ENCODE measurements at places on chromosomes 12 and 14.

DNA sequence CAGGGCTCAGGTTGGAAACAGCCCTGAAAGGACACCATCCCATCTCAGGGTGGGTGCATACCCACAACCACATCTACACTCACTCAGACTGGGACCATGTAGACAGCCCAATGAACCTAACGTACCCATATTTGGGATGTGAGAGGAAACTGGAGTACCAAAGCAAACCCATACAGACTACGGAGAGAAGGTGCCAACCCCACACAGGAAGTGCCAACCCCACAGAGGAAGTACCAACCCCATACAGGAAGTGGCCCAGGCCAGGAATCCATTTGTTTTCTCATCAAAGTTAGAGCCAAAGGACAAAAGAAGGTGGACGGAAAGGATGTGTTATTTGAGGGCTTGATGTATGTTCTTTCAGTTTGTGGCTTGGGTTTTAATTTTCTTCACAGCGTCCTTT, 19.5 kb upstream of the SPIC start:
- no peak for DNase-seq

- no peak for DNase-seq
Observed at GRCh38 chr14:105085766-105086165, 20.5 kb upstream of the GPR132 start.

DNA sequence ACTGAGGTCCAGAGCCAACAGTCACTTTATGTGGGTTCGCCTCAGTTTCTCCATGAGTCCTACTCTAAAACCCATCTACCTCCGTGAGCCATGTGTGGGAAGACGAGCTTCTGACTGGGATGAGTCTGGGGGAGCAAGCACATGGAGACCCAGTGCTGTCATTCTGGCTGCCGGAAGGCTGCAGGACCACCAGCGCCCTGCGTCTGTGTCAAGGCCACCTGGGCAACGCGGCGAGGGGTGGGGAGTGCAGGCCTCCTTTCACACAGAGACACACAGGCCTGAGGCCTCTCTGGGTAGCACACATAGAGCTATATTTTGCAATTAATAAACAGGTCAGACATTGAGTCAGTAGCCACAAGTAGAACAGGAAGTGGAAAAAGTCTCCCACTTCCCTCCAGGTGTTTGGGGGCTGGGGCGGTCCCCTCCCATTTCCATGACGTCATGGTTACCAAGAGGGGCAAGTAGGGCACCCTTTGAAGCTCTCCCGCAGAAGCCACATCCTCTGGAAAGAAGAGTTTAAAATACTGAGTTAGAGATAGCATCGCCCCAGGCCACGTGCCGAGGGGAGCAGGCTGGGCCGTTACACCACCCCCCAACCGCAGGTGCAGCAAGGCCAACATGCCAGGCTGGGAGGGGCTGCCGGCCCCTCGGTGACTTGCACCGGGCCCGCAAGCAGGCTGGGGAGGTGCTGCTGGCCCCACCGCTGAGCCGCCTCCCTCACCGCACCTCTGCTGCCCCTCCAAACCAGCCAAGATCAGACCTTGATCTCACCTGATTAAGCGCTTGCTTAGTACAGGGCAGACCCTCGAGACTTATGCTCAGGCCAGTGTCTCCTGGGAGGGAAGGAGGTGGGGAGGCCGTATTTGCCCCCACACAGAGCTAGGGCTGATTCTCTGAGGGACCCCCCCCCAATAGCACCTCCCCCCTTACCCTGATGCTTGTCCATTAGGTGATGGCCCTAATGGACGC, 32.7 kb downstream of the DAD1 start:
- DNase-seq = no peak

GRCh38 chr12:102421802-102422583, 58.4 kb downstream of the IGF1 start:
- DNase-seq = no peak

DNA sequence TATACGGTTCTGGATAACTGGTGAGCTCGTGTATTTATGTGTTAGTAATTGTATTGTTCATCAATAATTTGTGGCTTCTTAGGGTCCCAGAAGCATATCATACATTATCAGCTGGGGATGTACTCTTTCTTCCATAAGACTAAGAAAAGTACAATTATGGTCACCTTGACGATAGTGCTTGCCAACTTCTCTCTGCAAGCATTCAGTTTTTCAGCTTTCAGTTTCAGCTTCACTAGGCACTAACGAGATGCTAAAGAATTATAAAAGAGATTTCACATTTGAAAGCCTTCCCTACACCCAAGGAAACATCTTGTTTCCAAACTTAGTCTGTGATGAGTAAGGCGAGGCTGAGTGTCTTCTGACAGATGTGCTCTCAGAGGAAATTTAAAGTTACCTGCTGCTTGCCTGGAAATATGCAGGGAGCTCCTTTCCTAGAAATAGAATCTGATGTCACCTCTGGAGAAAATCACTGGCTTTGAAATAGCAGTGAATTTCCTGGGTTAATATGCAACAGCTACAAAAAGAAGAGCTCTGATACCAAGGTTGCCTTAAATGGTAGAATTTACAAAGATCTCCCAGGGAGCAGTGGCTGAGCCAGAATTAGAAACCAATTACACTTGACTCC, 1419.9 kb upstream of the TMEM132C start:
- DNase-seq = no peak

DNA sequence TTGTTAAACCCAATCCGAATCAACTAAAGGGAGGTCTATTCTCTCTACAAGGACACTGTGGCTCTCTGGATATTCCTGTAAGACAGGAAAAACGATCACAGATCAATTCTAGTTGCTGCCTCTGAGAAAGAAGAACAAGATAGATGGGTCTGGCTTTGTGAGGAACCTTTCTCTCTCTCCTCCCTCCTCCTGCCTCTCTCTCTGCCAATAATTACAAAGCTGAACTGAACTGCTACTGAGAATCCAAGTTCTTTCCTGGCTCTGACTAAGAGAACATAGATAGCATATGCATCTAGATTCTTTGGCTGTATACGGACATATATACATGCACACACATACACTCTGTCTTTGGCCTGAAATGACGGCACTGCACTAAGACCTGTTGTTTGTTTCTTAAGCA, 27.6 kb downstream of the ETV6 start:
- DNase-seq = no peak

GRCh38 chr14:38212111-38212510, 4.4 kb downstream of the SSTR1 start:
- no peak for DNase-seq

DNA sequence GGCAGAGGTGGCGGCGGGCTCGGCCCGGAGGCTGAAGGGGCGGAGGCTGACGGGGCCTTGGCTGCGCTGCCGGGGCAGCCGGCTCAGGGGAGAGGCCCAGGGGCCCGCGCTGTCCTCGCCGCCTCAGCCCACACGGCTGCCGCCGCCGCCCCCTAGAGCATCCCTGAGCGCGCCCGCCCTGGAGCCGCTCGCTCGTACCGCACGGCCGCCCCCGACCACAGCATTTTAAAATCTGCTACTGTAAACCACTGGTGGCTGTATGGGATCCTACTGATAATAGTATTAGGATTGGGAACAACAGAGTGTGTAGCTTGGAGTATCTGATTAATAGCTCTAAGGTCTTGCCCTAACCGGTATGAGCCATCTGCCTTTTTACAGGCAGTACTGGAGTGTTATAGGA, 22.2 kb upstream of the EDDM3A start:
- DNase-seq = no peak

- no peak for DNase-seq
Observed at GRCh38 chr14:87002776-87003175, 990.2 kb downstream of the GALC start.

DNA sequence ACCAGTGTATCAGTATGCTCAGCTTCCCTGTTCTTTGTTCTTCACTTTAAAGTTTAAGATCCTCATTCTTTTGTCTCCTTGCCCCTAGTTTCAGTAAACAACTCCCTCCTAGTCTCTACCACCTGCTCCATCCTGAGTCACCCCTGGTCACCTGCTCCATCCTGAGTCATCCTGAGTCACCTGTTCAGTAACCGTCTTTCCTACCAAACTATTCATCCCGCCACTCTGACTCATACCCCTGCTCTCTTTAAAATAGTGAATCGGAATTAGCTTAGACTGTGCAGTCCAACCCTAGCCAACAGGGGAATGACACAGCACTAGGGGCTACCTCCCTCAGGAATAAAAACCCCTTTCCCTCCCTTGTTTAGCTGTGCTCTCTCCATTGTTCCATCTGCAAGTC, 888.1 kb upstream of the MDGA2 start:
- no peak for DNase-seq

GRCh38 chr12:77923882-77924281, 93.2 kb downstream of the NAV3 start:
- DNase-seq = no peak

DNA sequence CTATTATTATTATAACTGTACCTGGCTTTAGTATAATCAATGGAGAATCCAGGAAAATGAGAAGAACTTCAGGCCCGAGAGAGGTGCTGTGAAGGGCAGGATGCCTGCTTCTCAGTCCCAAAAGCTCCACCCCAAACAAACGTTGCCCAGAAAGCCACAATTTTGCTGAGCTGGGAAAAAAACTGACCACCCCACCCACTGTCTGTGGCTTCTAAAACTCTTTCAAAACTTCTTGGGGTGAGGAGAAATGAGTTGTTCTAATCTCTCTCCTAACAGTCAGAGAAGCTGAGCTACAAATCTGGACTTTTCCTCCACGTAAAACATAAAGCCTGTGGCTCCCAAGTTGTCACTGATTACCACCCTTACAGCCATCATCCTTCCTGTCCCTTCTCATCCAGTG, 13.4 kb downstream of the VDR start:
- DNase-seq = peak; percentile 41

- no peak for DNase-seq
Observed at GRCh38 chr12:69546693-69547438, 38.4 kb upstream of the CCT2 start.

DNA sequence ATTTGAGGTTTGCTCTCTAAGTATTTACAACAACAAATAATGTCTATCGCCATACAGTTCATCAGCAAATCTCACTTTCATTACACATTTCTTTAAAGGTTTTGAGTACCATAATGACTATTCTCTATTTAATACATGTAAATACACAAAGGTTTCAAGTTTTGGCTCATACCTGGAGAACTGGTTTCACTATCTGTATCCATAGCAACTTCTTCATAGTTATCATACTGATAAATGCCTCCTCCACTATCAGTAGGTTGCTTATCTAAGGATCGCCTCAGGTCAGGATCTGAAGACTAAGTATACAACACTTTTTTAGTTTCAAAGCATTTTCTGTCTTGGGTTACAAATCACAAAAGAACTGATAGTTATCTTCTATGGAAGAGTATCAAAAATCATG, 21.4 kb downstream of the ZFC3H1 start:
- no peak for DNase-seq

DNA sequence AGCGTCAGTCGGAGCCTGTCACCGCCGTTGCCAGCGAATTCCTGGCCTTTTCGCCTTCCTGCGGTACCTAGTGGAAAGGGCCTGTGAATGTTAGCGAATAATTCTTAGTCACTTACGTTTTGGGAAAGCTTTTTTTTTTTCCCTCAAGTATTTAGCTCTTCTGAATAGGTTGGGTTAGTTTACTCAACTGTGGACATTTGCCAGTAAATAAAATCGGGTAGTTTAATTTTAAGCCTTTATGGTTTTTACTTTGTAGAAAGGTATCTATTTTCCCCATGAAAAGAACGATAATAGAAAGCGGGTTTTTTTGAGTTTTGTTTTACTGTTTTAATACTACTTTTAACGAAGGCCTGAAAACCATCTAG, 1.7 kb downstream of the YY1 start:
- DNase-seq = no peak

GRCh38 chr14:48849741-48850322, 736.3 kb downstream of the RPS29 start:
- DNase-seq = no peak

GRCh38 chr12:61750604-61751003, 509.6 kb upstream of the USP15 start:
- no peak for DNase-seq

DNA sequence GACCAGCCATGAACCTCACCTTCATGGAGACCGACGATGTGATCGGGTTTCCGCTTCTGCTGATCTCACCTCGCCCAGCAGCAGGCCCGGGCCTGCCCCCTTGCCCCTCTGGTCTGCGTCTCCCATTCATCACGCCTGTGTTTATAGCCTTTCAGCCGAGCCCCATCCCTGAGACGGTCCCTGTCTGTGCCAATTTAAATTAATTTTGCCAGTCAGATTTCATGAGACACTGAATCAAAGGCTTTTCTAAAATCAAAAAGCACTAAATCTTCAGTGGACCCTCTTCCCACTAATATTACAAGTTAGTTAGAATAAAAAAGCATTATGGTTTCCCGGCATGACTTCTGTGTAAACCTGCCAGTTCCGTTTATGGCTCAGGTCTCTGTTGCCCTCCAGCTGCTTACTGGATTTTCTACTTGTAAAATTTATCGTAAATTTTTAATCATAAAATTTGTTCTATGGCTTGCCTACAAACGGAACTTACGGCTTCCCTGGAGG, 155.9 kb downstream of the ESRRB start:
- no peak for DNase-seq

GRCh38 chr14:99225436-99226203, 46.4 kb downstream of the BCL11B start:
- peak; percentile 48 for DNase-seq

- no peak for DNase-seq
Observed at GRCh38 chr12:62998454-62998853, 63.5 kb upstream of the PPM1H start.

Data from tibial artery (tissue), 4 donors.